ENCODE measurements at places on chromosomes 12 and 14. TPM values are rescaled to one million over a fixed set of nuclear protein-coding genes. Genes with fewer than 3 reads are reported as not detected.

Gene TOMM20L
- not detected for total RNA-seq

Gene C12orf50
- total RNA-seq = not detected

Gene ARHGAP5
- total RNA-seq = 20.7 TPM

GRCh38 chr12:19206493-19207077 is 77.1 kb downstream of the PLEKHA5 start:
- DNase-seq = no peak

- peak; percentile 33 for DNase-seq
Observed at GRCh38 chr12:56931474-56931978, 2.7 kb downstream of the SDR9C7 start.

Gene TTLL5
- total RNA-seq = 10.1 TPM

- no peak for DNase-seq
Observed at GRCh38 chr12:68222326-68222725, 3.3 kb downstream of the IL26 start.

DNA sequence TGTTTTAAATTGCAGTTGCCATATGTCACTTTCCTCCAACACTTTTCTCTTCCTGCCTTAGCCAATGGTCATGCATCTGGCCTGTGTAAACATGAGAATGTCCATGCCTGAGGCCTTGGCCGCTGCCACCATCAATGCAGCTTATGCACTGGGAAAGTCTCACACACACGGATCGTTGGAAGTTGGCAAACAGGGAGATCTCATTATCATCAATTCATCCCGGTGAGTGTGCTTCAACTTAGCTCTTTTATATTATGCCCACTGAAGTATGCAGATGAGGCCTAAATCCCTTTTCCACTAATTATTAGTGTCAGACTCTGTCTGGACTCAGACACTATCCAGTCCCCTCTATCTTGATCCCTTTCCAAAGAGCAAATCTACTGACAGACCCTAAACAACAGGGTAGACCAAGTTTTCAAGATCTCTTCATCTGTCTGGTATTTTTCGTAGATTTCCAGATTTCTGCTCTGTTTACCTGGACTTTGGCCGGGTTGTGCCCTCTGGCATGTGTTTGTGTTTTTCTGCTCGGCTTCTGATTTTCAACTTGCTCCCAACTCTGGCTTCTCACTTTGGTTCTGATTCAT is 23.2 kb downstream of the AMDHD1 start:
- DNase-seq = no peak

GRCh38 chr14:61385002-61385685 is 63.8 kb downstream of the PRKCH start:
- no peak for DNase-seq

DNA sequence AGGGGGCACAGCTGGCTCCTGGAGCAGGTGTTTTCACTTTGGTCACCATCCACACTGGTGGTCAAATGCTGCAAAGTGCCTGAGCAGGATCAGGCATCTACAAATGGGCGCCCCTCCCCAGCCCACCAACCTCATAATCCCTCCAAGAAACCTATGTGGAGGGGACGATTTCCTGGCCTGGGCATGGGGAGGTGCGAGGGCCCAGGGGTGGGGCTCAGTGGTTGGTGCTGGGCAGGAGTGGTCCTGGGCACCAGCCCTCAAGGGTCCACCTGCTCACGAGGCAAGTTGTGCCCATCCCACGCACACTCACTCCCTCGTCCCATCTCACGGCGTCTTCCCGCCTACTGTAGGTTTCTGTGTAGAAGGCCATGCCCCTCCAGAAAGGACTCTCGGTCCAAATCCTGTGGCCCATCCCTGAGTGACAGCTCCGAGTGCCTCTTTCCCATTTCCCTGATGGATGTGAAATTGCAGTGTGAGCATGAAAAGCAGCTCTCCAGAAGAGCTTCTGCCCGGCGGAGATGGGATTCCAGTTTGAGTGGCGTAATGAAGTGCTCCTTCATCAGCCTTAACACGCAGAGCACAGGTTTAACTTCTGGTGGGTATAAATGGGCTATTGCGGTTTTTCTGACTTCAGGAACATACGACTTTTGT is 36.9 kb downstream of the SLC15A4 start:
- DNase-seq = no peak

DNA sequence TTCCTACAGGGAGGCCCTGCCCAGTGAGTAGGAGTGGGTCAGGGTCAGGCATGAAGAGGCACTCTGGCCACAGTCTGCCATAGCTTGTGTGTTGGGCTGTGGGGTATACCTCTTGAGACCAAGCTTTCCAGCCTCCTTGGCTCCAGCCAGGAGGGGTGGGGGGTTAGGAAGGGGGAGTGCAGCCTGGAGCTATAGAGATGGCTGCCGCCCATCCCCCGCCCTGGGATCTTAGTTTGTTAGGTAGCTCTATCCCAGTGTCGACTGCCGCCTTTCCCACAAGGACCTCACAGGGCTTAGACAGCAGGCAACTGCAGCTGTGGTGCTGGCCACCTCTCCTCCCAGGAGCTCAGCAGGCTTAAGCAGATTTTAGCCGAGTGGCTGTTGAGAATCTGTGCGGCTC is 216.4 kb downstream of the PLCZ1 start:
- no peak for DNase-seq

GRCh38 chr14:25056688-25057078 is 6.7 kb upstream of the STXBP6 start:
- no peak for DNase-seq

GRCh38 chr12:106582641-106583230 is at the start of gene RFX4:
Gene RFX4, plus strand, starts transcription at chr12:106583004. Its CDS starts 317 bp downstream, at chr12:106583321.
- no peak for DNase-seq

DNA sequence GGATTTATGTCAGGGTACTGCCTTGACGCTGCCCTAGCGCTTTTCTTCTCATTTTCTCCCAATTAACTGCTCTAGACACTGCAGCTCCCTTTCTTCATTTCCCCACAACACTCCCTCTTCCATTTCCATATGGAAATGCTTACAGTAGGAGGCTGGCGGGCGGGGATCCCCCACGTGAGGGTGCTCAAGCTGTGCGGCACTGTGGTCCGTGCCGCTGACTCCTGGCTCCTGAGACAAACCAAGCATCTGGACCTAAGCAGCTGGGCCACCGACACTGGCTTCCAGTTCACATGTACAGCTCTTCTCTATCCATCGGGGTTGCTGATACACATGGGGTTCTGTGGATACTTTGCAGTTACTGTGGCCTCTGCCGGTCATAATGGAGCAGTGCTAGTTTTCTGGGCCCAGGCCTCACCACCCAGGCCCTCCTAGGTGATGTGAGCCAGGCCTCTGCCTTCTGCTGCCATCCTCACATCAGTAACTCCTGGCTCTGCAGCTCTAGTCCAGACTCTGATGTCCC is 20.2 kb downstream of the TCHP start:
- no peak for DNase-seq

- DNase-seq = no peak
Observed at GRCh38 chr12:8698132-8698851, 501 bp downstream of the RIMKLB start.

GRCh38 chr12:41205070-41205709 is 17.1 kb downstream of the PDZRN4 start:
- DNase-seq = peak; percentile 14

GRCh38 chr12:39440781-39441180 is 2.1 kb downstream of the KIF21A start:
- no peak for DNase-seq

Gene RNF10
- total RNA-seq = 46.2 TPM

Data from A172 (cell line).